ENCODE measurements at places on chromosomes 1 and 21. TPM values are rescaled to one million over a fixed set of nuclear protein-coding genes. Genes with fewer than 3 reads are reported as not detected.

FMOD gene
- total RNA-seq, result not detected

ERO1B gene
- total RNA-seq, result 2.9 TPM

RPE65 gene
- not detected for total RNA-seq

CFAP74 gene
- not detected for total RNA-seq

RAB7B gene
- total RNA-seq, result 4.9 TPM

RGSL1 gene
- total RNA-seq, result not detected

TMEM82 gene
- not detected for total RNA-seq

C1QTNF12 gene
- 2.7 TPM for total RNA-seq
